BJ (cell line): ENCODE measurements at places on chromosomes 3 and 15.

DNA sequence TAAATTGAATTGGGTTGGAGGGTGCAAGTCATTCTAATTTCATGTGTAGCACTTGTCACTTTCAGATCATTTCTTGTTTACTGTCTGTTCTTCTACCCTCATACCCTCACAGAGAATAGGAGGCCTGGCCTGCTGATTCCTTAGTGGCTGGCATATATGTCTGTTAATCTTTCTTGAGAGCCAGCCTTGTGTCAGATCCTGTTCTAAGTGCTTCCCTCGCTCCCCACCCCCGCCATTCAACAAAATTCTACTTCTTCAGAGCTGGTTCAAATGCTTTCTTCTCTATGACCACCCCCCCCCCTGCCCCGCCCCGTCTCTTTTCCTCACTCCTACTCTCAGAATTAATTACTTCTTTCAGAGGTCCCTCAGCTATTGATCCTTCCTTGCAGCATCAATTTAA, 1.5 kb upstream of the U2SURP start:
- DNase-seq, result no peak

DNA sequence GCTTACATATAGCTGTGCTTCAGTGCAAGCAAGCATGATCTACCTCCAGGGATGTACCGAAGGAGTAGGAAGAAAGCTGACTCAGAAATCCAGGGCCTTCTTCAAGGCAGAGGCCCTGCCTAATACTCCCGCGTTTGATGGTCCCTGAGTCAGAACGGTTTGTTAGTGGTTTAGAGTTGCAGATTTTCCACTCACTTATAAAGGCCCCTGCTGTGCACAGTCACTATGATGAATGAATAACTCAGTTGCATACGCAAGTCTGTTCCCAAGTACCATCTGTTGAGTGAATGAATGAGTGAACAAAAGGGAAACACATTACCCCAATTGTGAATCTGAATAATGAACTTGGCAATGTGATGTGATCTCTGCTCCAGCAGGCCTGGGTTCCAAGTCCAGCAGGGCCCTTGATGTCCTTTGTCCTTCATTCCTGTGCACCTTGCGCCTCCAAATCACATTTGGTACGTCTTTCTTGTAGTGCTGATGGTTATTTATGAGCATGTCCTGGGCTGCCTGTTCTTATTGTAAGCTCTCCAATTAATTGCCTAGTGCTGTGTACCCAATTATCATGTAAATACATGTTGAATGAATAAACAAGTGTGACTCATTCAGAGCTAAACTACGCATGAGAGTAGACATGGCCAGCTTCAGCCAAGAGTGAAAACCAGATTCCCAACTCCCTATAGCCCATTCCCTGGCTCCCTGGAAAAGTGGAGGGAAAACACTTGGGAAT, 85.3 kb upstream of the LIMD1 start:
- DNase-seq, result peak; percentile 78

GRCh38 chr15:77547801-77548588, 84.7 kb downstream of the LINGO1 start:
- no peak for DNase-seq

DNA sequence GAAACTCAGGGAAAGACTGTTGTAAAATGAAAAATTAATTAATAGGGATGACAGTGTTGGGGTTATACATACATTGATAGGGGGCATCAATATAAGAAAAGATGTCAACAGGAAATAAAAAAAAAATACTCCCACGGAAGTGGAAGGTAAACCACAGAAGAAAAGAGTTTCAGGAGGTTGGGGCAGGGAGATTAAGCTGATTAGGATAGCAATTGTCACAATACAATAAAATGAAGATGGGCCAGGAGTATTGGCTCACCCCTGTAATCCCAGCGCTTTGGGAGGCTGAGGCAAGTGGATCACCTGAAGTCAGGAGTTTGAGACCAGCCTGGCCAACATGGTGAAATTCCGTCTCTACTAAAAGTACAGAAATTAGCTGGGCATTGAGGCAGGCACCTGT, 536.1 kb downstream of the AGBL1 start:
- DNase-seq, result no peak

- DNase-seq, result peak; percentile 9
Observed at GRCh38 chr15:73746883-73747282, 6.3 kb downstream of the INSYN1 start.

DNA sequence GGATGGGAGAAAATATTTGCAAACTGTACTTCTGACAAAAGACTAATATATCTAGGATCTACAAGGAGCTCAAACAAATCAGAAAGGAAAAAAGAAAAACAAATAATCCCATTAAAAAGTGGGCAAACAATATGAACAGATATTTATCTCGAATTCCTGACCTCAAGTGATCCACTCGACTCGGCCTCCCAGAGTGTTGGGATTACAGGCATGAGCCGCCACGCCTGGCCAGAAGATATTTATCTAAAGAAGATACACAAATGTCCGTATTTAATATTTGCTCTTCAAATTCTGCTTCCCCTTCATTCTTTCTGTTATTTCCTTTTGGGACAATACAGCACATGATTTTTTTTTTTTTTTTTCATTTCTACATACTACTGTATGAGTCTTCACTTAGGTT, 151.7 kb upstream of the GRM7 start:
- no peak for DNase-seq

GRCh38 chr3:127768346-127769008, 53.8 kb downstream of the MGLL start:
- peak; percentile 96 for DNase-seq

- no peak for DNase-seq
Observed at GRCh38 chr3:7204848-7205156, 343.9 kb downstream of the GRM7 start.

- peak; percentile 37 for DNase-seq
Observed at GRCh38 chr15:83112233-83112955, 4.9 kb downstream of the TM6SF1 start.

GRCh38 chr15:29570948-29571791, 251.1 kb downstream of the TJP1 start:
- DNase-seq, result no peak

- DNase-seq, result no peak
Observed at GRCh38 chr3:146637871-146638270, 32.7 kb upstream of the PLSCR5 start.
